ENCODE measurements at places on chromosomes 6 and 20.

DNA sequence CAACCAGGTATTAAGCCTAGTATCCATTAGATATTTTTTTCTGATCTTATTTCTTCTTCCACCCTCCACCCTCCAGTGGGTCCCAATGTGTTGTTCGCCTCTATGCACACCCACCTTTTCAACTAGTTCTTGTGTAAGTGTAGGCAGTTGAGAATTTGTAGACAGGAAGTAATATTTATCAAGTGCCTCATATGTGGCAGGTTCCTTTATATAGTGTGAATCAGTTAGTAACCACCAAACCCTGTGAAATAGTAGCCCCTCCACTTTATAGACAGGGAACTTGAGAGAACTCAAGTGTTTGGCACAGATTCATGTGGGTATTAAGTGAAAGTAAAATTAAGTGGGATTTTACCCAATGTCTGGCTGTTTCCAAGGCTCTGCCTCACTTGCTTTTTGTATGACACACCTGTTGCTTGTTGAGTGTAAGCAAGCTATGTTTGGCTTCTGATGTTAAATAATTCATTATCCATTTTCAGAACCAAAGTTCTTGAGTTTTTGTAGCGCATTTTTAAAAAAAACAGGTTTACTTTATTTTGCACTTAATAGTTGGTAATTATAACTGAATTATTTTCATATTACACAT lies 24.8 kb downstream of the AFDN start:
- no peak for DNase-seq

- DNase-seq: no peak
Observed at GRCh38 chr6:158662954-158663624, 13.2 kb downstream of the SYTL3 start.

GRCh38 chr6:41721414-41721813 lies 14.0 kb downstream of the TFEB start:
- DNase-seq: no peak

DNA sequence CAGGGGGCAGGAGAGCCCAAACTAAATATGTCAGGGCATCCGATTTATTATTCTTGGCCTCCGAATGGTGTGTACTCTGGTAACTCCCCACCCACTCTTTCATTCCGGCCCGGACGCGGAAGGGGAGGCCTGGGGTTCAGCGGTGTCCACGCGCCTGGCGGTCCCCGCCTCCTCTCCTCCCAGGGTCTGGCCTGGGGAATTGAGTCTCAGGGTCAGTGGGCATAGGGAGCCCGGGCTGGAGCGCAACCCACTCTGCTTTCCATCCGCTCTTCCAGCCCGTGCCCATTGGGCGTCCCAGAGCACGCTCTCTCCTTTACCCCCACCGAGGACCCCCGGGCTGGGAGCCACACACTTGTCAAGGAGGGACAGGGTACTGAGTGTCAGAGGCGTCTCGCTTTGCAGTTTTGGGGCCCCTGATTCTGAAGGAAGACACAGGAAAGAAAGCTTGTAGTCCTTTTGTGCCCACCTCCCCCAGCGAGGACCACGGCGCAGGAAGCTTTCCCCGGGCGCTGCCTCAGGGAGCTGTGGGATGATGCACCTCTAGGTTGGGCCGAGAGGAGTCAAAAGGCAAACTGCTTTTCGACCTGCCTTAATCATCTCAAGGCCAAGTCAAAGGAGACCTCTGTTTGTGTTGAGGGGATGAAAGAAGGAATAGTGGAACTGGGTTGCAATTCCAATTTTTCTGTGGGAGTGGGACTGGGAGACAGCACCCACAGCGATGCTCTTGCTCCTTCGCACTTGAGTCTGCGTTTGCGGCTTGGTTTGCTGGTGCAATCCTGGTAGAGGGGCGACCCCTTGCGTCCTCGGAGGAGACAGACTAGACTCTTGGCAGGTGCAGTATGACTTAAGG lies 2.5 kb downstream of the RSPO3 start:
- no peak for DNase-seq

DNA sequence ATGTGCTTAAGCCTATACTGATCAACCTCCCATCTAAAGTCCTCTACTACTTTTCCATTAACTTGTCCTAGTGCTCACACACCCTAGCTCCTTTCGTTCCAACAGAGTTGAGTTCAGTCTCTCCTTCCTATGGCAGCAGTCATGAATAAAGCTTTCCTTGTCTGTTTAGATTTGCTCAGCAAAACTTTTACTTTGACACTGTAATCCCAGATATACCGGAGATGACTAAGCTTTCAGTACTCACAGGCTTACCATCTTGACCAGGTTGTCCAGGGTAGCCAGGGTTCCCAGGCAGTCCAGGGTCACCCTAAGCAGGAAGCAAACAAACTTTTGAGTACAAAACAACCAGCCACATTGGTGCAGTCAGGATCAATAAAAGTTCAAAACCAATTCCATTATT lies 90.7 kb downstream of the COL21A1 start:
- DNase-seq: no peak

Data from ovary (tissue), 10 donors.